Amygdala (tissue), 56 donors: ENCODE measurements at places on chromosomes 11 and 22.

DNA sequence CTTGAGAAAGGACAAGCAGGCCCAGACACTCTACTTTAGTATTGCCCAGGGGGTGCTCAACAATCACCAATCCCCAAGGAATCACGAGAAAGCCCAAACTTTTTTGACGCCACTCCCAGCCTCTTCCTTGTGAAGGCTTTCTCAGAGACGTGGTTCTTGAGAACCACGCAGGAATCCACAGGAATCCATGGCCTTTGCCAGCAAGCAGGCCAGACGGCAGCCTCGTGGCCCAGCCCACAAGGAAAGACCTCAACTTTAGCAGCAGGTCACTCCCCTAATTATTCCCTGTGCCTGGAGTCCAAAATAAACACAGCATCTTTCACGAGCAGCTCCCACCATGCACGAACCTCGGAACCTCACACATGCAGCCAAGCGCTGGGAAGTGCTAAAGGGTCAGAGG lies 104.2 kb downstream of the WT1 start:
- no peak for DNase-seq

- no peak for DNase-seq
Measured at GRCh38 chr11:3003396-3004231, 11.5 kb upstream of the NAP1L4 start.

DNA sequence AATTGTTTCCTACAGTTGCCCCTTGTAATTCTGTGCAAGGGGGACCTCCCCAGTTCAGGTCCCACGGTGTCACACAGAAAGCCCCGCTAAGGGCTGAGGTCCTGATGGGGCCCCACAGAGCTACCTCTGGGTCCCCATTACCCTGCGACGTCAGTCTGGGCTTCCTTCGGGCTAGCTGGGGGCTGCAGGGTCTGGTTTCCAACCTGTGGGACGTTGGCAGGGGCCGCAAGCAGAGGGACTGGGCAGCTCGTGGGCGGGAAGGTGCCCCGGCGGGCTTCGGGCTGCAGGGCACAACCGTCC lies 698 bp downstream of the SLC37A4 start:
- no peak for DNase-seq

- no peak for DNase-seq
Measured at GRCh38 chr22:49514211-49514610, 313.5 kb downstream of the BRD1 start.

DNA sequence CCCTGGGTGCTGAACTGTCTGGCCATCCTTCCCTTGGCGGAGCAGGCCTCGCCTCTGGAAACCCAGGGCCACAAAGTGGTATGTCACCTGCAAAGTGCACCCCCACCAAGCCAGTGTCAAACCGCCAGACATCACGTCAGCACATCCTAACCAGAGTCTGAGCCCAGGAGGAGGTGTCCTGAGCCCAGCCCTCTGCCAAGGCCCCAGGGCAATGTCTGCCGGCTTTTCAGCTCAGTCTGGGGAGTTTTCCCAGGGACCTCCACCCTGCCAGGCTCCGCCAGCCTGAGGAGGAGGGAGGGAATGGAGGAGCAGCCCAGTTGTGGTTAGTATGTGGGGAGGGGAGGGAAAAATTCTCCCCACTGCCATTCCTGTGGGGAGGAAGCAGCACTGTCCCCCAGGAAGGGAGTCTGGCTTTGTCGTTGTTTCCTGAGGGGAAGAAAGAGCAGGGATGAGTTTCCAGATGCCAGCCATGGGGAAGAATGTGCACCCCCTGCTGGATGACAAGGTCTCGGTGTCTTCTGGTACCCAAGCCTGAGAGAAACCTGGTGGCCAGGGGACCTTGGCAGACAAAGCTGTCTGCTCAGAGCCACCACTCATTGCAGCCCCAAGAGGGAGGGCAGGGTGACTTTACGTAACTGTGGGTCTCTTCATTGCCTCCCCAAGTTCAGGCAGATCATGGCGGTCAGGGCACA lies 81.4 kb upstream of the CD82 start:
- no peak for DNase-seq

DNA sequence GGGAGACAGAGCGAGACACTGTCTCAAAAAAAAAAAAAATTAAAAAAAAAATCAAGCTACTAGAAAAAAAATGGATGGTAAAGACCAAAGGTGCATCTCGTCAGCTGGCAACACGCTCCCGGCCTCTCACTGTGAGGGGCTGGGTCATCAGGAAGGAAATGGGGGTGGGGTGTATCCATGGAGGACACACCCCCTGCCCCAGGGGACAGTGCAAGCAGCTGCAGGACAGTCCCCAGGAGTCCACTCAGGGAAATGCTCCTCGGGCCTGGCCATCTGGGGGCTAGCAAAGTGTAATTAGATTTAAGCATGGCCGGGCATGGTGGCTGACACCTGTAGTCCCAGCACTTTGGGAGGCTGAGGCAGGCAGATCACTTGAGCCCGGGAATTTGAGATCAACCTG lies 23.1 kb downstream of the TTLL1 start:
- DNase-seq = no peak
